ENCODE measurements at places on chromosomes 2 and 18. TPM values are rescaled to one million over a fixed set of nuclear protein-coding genes. Genes with fewer than 3 reads are reported as not detected.

The ZNF396 gene
- 2.2 TPM for total RNA-seq

The UGT1A7 gene
- not detected for total RNA-seq

The HOXD12 gene
- total RNA-seq = not detected

The TCF23 gene
- 0.03 TPM for total RNA-seq

The RNU2-63P gene
- not detected for total RNA-seq

The TMEM247 gene
- not detected for total RNA-seq

The TAF1B gene
- 53.8 TPM for total RNA-seq
